ENCODE measurements at places on chromosomes 2 and 18.
A peak's percentile ranks its signal among the peaks of the same experiment; 100 is the strongest.

GRCh38 chr2:210620456-210620855 is 64.1 kb downstream of the CPS1 start:
- DNase-seq: no peak

- DNase-seq: no peak
Observed at GRCh38 chr2:241224851-241225438, 36.5 kb downstream of the ANO7 start.

- no peak for DNase-seq
Observed at GRCh38 chr2:120257522-120257921, 4.9 kb downstream of the RALB start.

GRCh38 chr2:19818039-19818438 is 83.7 kb downstream of the TTC32 start:
- DNase-seq: no peak

DNA sequence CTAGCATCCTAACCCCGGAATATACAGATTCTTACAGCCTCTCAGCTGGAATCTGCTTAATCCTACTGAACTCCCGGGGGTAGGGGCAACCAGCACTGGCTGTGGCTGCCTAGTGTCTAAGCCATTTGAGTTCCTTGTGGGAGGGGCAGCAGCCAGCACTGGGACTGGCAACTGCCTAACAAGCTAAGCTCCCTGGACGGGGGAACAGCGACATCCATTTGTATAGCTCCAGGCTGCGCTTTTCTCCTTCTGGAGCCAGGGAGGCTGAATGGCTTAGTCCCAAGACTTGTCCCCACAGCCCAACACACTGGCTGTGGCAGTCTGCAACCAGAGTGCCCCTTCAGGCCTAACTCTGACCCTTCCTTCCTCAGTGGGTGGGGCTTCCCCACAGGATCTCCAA is 787.2 kb downstream of the METTL4 start:
- no peak for DNase-seq

DNA sequence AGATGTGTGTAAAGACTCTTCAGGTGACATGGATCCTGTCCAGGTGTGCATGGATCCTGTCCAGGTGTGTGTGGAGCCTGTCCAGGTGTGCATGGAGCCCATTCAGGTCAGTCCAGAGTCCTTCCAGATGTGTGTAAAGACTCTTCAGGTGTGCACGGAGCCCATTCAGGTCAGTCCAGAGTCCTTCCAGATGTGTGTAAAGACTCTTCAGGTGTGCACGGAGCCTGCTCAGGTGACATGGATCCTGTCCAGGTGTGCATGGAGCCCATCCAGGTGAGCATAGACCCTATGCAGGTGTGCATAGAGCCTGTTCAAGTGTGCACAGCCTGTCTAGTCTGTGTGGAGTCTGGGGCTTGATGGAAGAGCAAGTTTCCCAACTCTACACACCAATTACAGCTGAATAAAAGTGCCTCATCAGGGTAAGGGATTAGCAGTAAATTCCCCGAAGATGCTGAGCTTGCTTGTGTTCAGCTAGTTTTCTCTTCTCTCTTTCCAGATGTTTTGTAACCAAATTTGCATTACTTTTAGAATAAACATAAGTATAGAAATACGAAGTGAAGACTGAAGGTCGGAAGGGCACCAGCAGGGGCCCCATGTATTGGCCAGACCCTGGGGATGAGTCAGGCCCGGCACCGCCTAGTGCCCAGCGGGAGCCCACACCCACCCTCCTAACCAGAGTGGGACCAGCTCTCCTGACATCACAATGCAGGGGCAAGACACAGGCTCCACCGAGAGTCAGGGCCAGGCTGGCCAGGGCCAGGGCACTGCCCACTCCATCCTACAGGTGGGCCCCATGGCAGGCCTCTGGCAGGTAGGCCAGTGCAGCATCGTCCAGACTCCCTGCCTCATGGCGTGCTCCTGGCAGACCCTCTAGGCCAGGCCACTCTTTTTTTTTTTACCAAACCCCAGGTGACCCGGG is 38.6 kb upstream of the GPC1 start:
- DNase-seq: no peak

DNA sequence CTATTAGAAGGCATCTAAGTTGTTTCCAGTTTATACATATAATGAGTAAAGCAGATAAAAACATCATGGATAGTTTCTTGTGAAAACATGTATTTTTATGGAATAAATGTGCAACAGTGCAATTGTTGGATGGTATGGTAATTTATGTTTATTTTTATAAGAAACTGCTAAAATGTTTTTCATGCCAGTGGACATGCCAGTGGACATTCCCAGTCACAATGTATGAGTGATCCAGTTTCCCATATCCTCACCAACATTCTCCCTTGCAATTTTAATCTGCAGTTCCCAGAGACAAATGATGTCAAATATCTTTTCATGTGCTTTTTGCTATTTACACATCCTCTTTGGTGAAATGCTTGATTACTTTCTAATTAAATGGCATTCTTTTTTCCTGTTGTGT is 818.6 kb downstream of the SUCLG1 start:
- no peak for DNase-seq

DNA sequence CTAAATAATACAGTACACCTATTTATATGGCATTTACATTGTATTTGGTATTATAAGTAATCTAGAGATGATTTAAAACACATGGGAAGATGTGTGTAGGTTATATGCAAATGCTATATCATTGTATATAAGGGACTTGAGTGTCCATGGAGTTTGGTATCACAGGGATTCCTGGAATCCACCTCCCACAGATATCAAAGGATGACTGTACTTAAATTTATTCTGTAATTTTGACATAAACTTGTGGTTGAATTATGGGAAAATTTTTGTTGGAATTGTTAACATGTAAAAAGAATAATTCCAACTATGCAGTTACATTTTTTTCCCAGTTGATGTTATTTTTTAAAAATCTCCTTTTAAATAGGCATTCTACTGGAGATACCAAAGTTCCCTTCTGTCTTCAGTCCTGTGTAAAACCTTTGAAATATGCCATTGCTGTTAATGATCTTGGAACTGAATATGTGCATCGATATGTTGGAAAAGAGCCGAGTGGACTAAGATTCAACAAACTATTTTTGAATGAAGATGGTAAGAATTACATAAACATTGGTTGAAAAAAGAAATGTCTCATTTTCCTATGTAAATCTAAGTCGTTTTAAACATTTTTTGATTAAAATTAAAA is 24.1 kb downstream of the GLS start:
- peak; percentile 65 for DNase-seq

GRCh38 chr2:128803222-128803621 is 484.6 kb upstream of the HS6ST1 start:
- no peak for DNase-seq

DNA sequence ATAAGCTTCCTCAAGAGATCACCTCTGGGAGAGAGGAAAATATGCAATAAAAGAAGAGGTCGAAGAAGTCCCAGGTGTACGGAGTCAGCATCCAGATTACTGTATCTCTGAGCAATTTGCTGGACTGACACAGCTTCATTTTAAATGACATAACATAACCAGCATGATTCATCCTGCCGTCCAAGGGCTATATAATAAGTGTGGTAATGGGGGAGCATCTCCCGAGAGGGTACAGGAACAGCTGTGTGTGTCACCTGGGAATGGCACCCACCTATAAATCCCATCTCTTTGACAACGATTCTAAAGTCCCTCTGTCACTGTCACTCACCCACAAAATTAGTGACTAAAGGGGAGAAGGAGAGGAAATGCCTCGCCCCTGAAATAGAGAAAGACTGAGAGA is 19.3 kb upstream of the FZD7 start:
- no peak for DNase-seq

DNA sequence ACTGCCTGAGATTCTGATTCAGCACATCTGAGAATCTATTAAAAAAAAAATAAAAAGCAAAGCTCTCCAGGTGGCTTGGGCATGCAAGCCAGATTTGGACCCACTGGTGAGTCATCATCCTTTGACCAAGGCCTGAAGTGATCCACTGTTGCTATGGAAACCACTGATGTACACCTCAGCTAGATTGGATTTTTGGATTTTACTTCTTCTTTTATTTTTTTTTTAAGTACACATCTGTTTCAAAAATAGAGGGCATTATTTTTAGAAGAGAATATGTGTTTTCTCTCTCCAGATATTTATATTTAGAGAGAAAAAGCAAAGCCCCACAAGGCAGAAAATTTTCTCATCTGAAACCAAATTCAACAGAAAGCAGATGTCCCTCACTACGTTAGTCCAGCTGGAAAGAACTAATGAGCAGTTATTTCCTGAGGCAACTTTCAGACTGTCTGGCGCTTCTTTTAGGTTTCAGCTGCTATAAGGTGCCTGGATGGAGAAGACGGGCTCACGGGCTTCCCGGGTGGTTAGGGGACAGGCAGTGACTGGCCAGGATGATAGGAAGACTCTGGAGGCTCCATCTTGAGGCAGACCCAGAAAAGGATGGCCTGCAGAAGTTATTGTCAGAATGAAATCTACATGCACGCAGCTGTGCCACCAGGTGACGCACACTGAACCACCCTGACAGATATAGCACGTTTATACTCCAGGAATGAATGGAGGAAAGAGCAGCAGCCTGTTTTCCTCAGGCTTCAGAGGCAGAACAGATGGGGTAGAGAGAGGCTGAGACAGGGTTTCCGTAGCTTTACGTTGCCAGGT is 50.5 kb downstream of the MRPL35 start:
- peak; percentile 46 for DNase-seq

DNA sequence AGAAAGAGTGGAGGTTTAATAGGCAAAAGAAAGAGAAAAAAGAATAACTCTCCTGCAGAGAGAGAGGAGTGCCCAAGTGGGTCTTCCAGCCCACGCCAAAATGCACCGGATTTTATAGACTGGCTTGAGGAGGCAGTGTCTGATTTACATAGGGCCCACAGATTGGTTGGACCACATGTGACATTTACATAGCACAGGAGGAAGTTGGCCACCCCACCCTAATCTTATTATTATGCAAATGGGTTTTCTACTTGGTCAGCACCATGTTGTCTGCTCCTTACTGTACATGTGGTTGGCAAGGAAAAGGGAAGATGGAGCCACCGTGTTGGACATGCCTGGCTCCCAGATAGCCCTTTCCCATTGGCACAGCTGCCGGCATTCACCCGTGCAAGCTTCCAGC is 56.8 kb downstream of the SP110 start:
- no peak for DNase-seq

DNA sequence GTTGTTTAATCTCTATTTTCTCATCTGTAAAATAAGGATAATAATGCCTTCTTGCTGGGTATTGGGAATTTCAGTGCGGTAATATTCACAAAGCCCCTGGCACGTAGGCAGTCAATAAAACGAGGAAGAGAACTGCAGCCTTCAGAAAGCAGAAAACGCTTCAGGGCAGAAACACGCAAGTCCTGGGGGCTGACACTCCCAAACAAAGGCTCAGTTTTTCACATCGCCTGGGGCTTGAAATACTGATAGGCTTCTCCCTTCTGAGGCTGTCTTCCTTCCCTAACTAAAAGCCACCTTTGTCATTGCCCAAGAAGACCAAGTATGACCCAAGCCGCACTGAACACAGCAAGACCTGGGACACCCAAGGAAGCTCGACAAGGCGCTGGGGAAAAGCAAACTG is 32.4 kb downstream of the TMEM177 start:
- no peak for DNase-seq

GRCh38 chr2:148096012-148096411 is 75.1 kb downstream of the MBD5 start:
- DNase-seq: no peak

DNA sequence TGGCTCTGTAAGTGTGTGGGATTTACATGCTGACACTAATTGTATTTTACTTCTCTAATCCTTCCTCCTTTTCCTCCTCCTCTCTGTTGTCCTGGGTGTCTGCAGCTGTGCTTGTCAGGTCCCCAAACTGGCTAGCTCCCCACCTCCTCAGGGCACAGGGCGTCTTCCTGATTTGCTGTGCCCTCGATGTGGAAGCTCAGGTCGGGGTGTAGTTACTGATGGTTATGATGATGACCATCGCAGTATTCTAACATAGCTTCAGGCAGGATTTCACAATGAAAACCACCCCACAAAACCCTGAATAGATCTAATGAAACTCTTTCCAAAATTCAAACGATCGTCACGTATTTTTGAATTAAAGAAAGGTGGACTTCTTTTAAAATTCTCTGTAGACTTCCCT is 428.4 kb downstream of the TGIF1 start:
- DNase-seq: no peak

DNA sequence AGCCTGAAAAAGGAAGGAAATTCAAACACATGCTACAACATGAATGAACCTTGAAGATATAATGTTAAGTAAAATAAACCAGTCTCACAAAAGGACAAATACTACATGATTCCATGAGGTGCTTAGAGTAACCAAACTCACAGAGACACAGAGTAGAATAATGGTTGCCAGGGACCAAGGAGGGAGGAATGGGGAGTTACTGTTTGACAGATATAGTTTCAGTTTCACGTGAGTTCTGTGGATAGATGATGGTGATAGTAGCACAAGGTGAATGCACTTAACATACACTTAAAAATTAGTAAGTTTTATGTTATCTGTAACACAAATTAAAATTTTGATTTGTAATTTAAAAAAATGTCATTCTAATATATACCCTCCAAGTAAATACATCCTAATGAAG is 106.9 kb upstream of the ACVR1C start:
- DNase-seq: no peak

DNA sequence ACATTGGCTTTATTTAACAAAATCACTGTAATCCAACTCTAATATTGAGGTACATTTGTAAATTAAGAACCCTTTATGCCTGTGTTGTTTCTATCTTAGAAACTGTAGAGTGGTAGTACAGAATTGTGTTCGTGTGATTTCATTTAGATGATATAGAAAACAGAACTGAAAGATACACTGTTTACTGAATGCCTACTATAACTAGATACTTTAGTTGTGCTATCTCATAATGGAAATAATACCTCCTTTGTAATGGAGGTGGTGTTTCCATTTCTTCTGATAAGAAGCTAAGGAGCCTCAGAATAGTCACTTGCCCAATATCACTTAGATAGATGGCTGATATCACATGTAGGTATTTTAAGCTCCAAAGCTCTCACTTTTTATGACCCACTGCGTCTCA is 62.5 kb upstream of the UBXN4 start:
- no peak for DNase-seq

Measured in fibroblast of skin of left quadriceps (primary cell).